ENCODE measurements at places on chromosomes 12 and 14.

DNA sequence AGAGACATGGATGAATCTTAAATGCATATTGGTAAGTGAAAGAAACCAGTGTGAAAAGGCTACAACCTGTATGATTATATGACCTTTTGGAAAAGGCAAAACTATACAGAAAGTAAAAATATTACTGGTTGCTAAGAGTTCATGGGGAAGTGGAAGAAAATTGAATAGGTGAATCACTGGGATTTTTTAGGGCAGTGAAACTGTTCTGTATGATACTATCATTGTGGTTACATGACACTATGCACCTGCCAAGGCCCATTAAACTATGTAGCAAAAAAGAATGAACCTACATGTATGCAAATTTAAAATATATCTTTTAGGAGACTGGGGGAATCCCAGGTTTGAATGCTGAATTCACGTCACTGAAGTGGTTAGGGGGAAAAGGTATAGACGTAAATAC is 12.6 kb upstream of the OR8S1 start:
- DNase-seq: no peak

DNA sequence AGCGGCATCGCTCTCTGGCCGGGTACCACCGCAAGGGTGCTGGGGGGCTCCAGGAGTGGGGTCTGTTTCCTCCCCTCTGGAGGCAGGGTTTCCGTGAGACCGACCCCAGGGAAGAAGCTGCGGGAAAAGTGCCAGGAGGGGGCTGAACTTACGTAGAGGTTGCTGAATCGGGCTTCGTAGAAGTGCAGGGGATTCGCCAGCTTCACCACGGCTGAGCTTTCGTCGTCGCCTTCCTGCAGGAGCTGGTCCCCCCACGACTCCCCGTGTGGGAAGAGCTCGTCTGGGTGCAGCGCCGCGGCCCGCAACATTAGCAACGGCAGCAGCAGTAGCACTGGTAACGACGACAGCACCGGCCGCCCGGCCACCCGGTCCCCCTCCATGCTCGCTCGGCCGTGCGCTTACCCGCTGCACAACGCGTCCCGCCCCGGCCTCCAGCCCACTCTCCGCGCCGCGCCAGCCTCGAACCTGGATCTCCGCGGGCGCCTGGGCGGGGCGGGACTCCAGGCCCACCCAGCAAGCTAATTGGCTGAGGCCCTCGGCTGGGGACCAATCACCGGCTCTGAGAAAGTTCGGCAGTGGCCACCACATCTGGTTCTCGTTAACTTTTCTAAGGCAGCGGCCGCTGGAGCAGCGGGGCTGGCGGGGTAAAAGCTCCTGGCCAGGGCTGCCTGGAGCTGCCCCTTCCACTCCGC is at the start of gene NID2:
NID2 (minus strand) TSS at position 445 of the 692 bp plus-strand sequence; CDS start at position 380, 65 bp downstream.
- peak; percentile 32 for DNase-seq

- no peak for DNase-seq
Measured at GRCh38 chr14:77242752-77243151, 28.3 kb downstream of the NGB start.

- DNase-seq: no peak
Measured at GRCh38 chr12:56104815-56105608, 653 bp downstream of the PA2G4 start.

GRCh38 chr12:71702590-71702989 is 16.7 kb downstream of the TMEM19 start:
- DNase-seq: no peak

DNA sequence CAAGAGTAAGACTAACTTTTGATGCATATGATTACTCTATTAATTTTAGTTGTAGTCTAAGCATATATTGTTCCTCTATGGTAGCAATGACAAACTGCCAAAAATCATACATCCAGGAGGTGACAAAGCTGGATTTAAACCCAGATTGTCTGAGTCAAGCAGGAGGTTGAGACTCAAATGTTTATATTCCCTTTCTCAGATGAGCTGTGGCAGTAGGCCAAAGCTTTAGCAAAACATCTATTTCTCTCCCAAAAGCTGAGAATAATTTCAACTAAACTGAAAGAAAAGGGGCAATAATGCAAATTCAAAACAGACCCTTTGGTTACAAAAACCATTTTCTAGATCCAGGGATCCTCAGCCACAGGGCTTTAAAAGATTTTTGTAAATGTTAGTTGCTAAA is 173.6 kb downstream of the SEC23A start:
- no peak for DNase-seq

DNA sequence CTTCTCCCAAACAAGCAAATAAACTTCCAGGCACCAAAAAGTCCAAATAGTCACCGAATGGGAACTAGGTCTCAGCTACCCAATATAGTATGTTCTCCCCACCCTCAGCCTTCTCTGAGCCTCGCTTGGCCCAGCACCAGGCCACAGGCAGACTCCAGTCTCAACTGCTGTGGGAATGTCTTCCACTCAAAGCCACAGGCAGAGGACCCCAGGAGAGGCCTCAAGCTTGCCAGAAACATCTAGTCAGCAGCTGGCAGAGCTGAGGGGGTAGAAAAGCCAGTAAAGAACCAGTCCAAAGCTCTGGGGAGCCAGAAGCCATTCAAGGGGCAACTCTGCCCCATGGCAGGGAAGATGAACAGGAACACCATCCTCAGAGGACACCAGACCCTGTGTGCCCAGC is 41.8 kb downstream of the FMNL3 start:
- DNase-seq: no peak

DNA sequence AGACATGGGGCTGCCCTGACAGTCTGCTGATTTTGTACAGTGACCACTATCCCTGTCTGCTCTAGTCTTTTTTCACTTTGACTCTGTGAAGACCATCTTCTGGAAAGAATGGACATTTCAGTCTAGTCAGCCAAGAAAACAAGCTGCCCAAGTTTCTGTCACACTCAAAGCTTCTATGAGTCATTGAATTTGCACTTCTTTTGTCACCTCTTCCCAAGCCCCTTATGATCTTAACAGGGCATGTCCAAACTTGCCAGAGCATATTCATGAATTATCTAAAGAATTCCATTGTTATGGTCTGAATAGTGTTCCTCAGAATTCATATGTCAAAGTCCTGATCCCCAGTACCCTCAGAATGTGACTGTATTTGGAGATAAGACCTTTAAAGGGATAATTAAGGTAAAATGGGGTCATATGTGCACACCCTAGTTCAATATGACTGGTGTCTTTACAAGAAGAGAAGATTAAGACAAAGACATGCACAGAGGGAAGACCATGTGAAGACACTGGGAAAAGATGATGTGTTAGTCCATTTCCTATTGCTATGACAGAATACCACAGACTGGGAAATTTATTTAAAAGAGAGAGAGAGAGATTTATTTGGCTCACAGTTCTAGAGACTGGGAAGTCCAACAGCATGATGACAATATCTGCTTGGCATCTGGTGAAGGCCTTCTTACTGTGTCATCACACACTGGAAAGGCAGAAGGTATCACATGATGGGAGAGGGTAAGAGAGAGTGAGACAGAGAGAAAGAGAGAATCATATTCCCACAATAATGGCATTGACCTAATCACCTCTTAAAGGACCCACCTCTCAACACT is 242.6 kb downstream of the BTG1 start:
- DNase-seq: no peak

GRCh38 chr12:130079279-130079678 is 83.0 kb upstream of the FZD10 start:
- no peak for DNase-seq

DNA sequence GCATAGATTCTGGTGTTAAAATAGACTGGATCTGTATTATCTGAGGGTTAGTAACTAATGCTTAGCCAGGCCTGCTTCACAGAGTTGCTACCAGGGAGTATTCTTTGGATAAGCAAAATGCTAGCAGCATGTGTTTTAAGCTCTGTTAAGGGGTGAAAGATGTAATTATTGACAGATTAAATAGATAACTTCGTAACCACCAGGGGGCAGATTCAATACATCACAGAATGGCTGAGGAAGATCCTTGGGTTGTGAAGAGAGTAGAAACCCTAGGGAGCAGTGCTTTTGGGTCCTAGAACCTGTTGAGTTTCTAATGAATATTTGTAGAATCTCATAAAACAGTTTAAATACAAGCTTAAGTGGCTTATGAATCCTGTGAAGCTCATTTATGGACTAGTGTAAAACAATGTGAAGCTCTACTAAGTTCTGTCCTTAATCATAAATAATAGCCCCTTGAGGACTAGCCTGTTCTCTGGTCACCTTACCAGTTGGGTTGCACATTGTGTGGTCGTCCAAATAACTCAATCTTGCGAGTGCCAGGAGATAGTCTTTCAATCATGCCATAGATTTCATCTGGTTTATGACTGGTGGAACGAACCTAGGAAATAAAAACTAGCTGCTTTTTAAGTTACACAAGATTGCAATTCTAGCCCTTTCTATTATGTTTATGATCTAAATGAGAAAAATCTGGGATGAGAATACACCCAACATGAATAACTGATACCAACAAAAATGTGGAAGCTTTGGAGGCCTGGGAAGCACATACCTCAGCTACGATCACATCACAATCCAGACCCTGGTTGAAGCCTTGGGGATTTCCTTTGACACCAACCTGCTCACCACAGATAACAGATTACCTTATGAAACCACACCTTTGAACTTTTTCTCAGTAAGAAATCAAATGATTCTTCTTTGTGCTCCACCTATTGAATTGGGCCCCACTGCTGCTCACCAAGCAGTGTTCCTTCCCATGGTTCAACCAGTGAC is 12.3 kb downstream of the METTL3 start:
- no peak for DNase-seq

GRCh38 chr14:71618716-71619115 is 313.5 kb upstream of the RGS6 start:
- no peak for DNase-seq

DNA sequence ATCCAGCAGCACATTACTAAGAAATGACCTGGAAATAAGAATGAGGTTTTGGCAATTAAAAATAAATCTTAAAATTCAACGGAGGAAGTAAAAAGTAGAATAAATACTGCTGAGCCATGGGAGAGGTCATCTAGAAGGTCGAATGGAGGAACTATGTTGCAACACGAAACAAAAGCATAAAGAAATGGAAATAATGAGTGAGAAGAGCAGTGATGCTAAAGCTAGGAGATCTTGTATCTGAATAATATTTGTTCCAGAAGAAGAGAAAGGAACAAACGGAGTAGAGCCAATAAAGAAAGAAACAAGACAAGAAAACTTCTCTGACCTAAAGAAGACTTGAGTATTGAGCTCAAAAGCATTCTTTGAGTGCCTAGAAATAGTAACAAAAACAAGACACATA is 6.6 kb upstream of the KRT7 start:
- no peak for DNase-seq

- DNase-seq: no peak
Measured at GRCh38 chr12:15563663-15564062, 225.5 kb downstream of the EPS8 start.

- no peak for DNase-seq
Measured at GRCh38 chr12:100656856-100657255, 83.4 kb downstream of the GAS2L3 start.

All from stimulated activated CD4-positive, alpha-beta T cell treated with anti-CD3 and anti-CD28 coated beads, Interleukin-15, amount 100 ng/mL, for 1 hour (primary cell).